ENCODE measurements at places on chromosomes 5 and 9.

DNA sequence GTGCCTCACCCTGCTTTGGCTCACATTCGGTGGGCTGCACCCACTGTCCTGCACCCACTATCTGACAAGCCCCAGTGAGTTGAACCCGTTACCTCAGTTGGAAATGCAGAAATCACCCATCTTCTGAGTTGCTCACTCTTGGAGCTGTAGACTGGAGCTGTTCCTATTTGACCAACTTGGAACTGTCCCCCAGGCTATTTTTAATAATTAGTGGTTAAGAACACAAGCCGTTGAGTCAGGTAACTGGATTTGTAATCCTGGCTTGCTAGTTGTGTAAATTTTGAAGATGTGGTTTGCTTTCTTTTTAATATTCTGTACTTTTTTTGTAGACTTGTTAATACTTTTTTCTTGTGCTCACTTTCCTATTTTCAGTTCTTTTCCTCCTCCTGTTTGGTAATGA is 81.2 kb downstream of the CNTLN start:
- no peak for DNase-seq

GRCh38 chr5:7395947-7396712 is at the start of gene ADCY2:
TSS of gene ADCY2 (plus strand) at chr5:7396138. CDS start at chr5:7396297, 159 bp downstream.
- DNase-seq = no peak

GRCh38 chr9:78973907-78974306 is 597.9 kb upstream of the TLE4 start:
- DNase-seq = no peak

GRCh38 chr5:134606726-134607125 is 25.9 kb downstream of the SAR1B start:
- no peak for DNase-seq

DNA sequence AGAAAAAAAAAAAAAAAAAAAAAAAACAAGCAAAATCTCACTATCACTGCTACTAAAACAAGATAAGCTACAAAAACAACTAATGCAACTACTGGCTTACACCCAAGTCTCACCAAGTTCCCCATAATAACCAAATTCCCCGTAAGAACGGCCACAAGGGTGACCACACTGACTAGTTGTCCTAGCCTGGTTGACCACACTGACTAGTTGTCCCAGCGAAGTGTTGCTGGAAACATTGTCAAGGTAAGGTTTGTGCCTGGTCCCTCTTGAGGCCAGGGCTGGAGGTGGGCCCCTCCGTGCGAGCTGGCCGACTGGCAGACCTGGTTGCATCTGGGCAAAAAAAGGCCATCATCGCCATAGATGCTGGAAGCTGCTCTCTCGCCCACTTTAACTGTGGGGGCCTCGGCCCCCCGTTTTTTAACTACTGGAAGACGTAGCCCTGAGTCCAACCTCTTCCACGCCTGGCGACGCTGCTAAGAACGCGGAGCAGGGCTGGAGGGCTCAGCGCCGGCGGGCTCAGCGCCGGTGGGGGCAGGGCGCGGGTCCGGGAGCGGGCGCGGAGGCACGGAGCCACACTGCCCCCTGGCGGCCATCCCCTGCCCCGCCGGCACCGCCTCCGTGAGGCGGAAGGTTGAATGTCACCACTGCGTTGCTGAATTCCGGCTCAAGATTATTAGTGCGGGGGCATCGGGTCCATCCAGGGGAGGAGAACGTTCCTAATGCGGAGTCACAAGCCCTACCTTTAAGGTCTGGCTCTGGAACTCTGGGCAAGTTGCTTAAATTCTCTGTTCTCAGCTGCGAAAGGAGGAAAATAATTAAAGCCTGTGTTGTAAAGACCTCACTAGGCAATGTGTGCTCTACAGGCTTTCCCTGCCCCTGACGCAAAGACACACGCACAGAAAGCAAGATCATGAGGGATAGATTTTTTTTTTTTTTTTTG is 84.0 kb downstream of the HSD17B3 start:
- peak; percentile 89 for DNase-seq

GRCh38 chr9:73773896-73774295 is 622.2 kb downstream of the ANXA1 start:
- DNase-seq = no peak

DNA sequence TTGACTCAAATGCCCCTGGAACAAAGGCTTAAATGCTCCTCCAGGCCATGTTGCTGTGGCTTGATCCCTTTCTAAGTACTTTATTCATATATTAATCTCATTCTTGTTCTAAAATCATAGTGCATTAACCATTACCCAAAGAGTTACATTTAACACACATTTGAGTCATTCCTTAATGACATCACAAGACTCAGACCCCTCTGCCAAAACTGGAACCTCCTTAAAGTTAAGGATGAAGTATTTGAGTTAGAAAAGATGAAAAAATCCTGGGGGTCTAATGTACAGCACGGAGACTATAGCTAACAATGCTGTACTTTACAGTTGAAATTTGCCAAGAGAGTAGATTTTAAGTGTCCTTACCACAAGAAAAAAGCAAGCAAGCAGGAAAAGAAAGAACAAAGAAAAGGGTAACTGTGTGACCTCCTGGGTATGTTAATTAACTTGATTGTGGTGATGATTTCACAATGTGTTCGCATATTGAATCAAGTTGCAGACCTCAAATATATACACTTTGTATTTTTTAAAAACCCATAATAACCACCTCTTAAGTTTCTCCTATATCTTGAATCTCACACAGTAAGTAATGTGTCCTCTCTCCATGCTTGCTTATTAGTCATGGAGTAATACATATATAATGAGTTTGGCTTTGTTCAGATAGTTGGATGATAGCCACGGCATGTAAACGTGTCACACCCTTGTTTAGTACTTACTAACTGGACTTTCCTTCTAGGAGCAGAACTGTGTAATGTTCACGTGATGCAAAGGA is 376.9 kb downstream of the SEMA5A start:
- DNase-seq = no peak

GRCh38 chr9:115941561-115942315 is 211.9 kb upstream of the PAPPA start:
- no peak for DNase-seq

GRCh38 chr9:33124751-33125381 is 42.3 kb downstream of the B4GALT1 start:
- DNase-seq = no peak

GRCh38 chr5:155085282-155085989 is 71.9 kb downstream of the KIF4B start:
- DNase-seq = no peak

- DNase-seq = no peak
These were observed 5.1 kb downstream of the TXN start for GRCh38 chr9:110251212-110251611.

GRCh38 chr5:14397717-14398116 is 183.9 kb upstream of the OTULINL start:
- DNase-seq = no peak

DNA sequence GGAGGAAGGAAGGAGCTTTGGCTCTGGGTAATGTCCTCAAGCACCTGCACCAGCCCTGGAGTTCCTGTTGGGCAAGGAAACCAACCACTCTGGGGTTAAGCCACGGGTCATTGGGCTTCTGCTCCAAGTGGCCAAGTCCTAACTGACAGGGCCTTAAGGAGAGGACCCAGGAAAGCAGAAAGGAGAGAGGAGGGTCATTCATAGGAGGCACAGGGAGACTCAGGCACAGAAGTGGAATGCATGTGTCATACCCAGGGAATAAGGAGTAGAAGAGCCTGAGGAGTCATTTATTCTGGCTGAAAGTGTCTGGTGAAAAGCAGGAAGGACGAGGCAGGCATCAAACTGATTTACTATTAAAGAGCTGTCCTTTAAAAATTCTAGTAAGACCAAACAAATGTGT is 129.2 kb downstream of the DMRT2 start:
- DNase-seq = no peak

DNA sequence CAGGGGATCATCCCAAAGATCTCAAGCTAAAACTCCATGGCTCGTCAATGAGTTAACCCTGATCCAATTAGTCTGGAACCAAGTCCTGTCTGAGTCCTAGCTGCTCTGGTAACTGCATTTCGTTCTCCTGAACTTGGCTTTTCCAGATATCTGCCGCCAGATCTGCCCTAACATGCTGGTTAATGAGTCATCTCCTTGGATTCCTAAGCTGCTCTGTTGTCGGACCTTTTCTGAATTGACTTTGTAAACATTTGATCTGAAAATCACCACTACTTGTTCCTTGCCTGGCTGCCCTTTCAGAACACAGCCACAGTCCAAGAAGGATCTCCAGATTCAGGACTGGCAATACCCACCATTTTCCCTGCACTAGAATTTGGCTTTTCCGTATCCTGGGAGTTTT is 473.0 kb downstream of the ZSWIM6 start:
- DNase-seq = no peak

- DNase-seq = no peak
These were observed 48.5 kb upstream of the DAB2 start for GRCh38 chr5:39473156-39473775.

DNA sequence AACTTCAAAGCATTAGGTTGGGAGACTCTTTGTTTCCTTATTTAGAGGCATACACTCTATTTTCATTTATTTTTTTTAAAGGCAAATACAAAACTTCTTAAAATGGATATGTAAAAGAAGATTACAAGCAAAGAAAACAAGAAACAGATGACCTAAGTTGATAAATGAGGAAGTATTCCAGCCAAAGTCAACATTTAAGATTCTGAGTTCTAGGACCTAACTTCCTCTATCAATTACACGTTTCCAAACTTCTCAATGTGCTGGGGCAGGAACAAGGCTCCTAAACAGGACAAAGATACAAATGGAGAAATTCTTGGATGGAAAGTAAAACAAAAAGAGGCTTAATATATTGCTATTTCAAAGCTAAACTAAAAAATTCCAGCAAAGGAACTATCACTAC is 89.5 kb downstream of the TLE1 start:
- no peak for DNase-seq

DNA sequence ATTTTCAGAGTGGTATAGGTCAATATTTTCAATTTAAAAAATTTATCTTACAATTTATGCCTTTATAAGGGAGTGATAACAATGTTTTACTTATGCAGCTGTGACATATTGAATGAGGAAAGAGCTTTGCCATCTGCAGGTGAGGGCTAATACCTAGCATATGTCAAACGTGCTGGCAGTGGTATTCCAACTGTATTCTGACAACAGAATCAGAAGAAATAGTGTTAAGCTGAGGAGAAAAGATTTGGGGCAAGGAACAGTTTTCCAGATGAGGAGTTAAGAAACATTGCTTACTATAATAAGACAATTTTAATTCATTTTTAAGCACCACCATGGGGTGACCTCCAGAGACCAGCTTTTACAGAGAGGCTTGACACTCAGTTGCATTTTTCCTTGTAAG is 267.8 kb upstream of the ZNF608 start:
- no peak for DNase-seq

DNA sequence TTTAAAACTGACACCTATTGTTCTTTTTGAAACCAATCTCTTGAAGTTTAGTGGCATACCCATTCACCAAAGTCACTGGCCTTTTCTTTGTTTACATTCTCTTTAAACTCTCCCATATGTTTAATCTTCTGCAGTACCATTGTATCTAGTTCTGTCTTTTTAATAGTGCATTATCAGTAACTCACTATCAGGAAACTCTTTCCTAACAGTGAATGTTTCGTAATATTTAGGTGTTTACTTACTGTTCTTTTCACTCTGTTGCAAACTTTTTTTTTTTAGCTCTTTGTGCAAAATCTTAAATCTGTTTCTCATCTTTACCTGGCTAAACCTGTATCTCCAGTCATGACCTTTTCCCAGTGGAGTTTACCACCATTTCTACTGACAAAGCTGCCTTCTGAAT is 17.2 kb downstream of the SMAD5 start:
- DNase-seq = no peak

DNA sequence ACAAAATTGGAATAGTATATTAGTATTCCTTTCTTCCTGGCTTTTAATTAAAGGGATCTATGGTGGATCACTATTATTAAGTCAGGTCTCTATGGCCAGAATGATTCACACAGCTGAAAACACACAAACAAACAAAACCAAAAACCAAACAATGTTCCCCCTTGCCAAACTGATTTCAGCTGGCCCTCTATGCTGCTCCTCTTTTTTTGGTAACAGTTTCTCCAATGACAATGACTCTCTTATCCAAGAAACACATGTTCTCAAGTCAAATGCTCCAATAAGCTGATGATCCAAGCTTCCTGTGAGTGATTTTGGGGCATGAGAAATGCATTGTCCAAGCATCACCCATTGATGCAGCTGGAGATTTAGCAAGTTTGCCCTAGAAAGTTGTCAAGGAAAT is 193.4 kb upstream of the TUT7 start:
- DNase-seq = no peak

GRCh38 chr9:76718166-76718565 is 46.1 kb upstream of the PCA3 start:
- no peak for DNase-seq

DNA sequence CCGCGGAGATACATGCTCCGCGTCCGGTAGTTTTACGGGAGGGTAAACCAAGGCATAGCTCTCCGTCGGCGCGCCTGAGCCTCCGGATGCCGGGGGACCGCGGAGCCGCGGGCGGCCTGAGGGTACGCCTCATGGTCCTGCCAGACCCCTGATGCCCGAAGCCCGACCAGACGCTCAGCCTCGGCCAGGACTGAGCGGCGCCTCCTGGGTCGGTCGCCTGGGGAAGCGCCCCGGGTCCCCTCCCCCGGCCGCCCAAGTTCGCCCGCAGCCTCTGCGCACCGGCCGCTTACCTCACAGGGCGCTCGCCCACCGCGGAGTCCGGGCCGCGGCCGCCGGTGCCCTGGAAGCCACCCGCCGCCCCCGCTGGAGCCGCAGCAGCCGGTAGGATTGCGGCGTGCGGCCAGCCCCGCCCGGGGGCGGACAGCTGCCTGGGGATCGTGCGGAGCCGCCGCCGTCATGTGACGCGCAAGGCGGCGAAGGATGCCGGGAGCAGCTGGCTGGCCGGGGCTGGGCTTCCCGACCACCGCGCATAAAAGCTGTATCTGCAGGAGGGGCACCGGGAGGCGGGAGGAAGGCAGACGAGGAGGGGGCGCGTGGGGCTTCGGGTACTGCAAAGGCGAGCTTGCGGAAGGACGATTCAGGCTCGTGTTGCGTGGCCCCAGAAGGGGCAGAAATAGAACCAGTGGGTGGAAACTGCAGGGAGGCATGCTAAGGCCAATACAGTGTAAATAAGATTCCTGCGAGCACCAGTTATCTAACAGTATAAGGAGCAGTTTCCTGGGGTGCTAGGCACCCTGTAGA is at the start of gene FBXO10:
Gene FBXO10, minus strand, starts transcription at position 460 of the 801 bp plus-strand sequence. CDS start 34,612 bp downstream, outside the sequence.
- DNase-seq = peak; percentile 79
